Stimulated activated CD4-positive, alpha-beta T cell treated with anti-CD3 and anti-CD28 coated beads, Interleukin-1b, Interleukin-23, amount 100 ng/mL, for 24 hours (primary cell): ENCODE measurements at places on chromosomes 3 and 15.

- DNase-seq, result no peak
Measured at GRCh38 chr3:174960898-174961297, 101.8 kb downstream of the NAALADL2 start.

GRCh38 chr15:77546050-77546501 lies 86.6 kb downstream of the LINGO1 start:
- no peak for DNase-seq

GRCh38 chr3:43181202-43181821 lies 75.4 kb upstream of the POMGNT2 start:
- DNase-seq, result no peak

DNA sequence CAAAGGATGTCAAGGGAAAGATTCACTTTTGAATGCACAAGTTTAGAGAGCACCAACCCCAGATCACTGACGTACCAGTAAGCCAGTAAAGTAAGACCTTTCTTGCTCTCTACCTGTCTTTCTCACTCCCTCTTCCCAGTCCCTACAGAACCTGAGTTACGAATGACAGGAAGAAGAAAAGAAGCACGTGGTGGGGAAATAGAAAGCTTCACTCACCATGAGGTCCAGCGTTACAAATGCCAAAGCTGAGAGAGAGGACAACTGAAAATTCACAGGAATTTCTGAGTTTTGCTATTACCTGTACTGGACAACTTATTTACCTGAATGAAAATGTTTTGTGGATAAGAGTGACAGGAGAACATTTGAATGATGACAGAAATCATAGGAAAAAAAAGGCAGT lies 133.2 kb upstream of the GBE1 start:
- no peak for DNase-seq

DNA sequence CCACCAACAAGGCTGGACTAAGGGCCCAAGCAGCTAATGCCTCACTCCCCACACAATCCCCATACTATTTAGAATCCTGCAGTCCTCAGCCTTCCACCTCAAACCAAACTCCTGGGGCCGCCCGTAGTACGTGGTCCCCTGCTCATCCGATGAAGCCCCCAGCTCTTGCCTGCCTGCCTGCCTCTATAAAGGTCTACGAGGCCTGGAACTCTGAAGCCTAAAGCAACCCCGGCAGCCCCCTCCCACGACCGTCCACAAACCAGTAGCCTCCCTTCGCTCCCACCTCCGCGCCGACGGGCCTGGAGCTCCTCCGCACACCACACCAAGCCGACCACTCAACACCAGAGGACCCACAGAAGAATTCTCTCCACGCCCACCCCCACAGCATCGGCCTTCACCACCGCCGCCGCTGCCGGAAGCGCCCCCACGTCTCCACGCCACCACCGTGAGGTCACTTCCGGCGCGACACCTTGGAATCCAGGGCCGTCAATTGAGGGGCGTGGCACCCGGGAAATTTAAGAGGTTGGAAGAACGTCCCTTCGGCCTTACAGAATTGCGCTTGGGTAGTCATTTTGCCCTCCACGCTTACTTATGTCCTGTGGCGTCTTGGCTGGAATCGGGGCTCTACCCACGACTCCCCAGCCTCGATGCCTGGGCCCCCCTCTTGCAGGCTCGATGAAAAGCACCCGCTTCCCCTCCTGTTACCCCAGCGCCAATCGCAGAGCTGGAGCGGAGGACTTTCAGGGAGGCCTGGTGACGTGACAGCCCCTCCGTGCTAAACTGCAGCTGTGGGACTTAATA lies at the start of gene EDC3:
Gene EDC3 (minus strand): TSS at position 428 of the 801 bp plus-strand sequence. CDS start 20,900 bp downstream, outside the sequence.
- peak; percentile 75 for DNase-seq

GRCh38 chr3:94137377-94137776 lies 74.5 kb downstream of the NSUN3 start:
- no peak for DNase-seq
